ENCODE measurements at places on chromosomes 11 and 22. TPM values are rescaled to one million over a fixed set of nuclear protein-coding genes. Genes with fewer than 3 reads are reported as not detected.

DNA sequence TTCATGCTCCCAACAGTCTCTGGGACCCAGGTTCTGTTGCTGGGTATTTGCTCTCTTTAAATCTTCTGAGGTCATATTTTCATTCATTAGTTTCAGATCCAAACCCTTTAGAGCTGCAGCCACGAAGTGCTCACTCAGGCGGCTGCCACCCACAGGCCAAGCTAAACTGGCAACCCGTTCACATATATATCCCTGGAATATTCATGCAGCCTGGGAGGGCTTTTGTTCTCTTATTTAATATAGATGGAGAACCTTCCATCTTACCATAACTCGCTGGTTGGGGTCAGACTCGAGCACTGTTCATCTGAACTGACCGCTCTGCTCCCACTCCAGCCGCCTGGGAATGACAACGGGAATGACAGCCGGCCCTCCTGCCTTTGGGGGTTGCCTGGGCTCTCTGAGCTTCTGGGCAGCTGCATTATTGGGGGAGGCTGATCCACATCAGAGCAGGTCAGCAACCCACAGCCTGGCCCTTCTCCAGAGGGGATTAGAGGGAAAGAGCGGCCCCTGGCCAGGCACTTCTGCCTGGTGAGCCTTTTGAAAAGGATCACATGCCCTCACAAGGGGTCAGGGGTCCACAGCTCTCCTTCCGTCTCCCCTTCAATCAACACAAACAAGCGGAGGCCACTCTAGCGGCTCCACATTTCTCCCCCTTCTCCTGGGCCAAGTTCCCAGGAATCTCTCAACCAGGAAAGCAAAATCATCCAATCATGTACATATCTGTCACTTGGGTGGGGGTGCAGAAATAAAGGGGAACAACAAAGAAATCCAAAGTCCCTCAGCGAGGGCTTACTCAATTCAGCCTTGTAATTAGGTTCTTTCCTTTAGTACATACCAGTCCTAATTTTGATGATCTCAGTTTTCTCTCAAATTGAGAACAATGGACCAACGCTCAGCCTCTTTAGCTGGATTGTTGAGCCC is 11.8 kb downstream of the TMEM184B start:
- H3K36me3 ChIP-seq = no peaks in the 10 kb centered on the region
- H3K27me3 ChIP-seq = no peaks in the 10 kb centered on the region
- peak overlapping the region; percentile 47 for H3K27ac ChIP-seq
- no peak overlapping the region for H3K4me3 ChIP-seq
- H3K4me1 ChIP-seq = peaks cover 37% of the 10 kb centered on the region

DNA sequence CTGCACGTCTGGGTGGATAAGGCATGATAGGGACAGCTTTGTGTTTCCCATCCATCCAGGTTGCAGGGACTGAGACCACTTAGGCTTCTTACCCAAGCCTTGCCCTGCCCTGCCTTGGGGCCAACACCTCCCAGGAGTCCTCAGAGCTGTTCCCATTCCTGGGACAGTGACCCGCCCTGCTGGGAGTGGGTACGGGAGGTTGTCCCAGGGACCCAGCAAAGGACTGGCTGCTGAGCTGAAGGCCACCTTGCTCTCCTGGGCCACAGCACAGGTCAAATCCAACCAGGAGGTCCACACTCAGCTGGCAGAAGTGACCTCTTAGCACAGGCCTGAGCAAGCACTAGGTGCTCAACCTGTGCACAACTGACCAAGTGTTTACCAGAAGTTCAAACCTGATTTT is 16.9 kb upstream of the ARHGEF17 start:
- H3K27ac ChIP-seq = no peak overlapping the region
- no peaks in the 10 kb centered on the region for H3K36me3 ChIP-seq
- peaks cover 13% of the 10 kb centered on the region for H3K4me1 ChIP-seq

GRCh38 chr22:21624120-21624879 is 5.5 kb downstream of the YDJC start:
- H3K36me3 ChIP-seq = no peaks in the 10 kb centered on the region
- H3K27me3 ChIP-seq = no peaks in the 10 kb centered on the region
- H3K4me3 ChIP-seq = no peak overlapping the region
- no peak overlapping the region for H3K27ac ChIP-seq
- DNase-seq = peak; percentile 45

The RPLP2 gene
- total RNA-seq = 342 TPM

The DDIAS gene
- 2.6 TPM for total RNA-seq

The TMEM45B gene
- 114 TPM for total RNA-seq

The XBP1 gene
- 397 TPM for total RNA-seq

The SLC29A2 gene
- 7.4 TPM for total RNA-seq

The NLRP14 gene
- 0.40 TPM for total RNA-seq

All from hepatocyte (in vitro differentiated cells).